Astrocyte of the spinal cord (primary cell): ENCODE measurements at places on chromosomes 7 and 10.

- DNase-seq = no peak
These were observed 89.6 kb upstream of the ZNF804B start for GRCh38 chr7:88669913-88670312.

- DNase-seq = no peak
These were observed 16.0 kb downstream of the FZD1 start for GRCh38 chr7:91280185-91280584.

- peak; percentile 68 for DNase-seq
These were observed 80.7 kb upstream of the CXCL12 start for GRCh38 chr10:44465401-44466115.

- DNase-seq = peak; percentile 53
These were observed 487.7 kb downstream of the TYW1 start for GRCh38 chr7:67484244-67484751.

DNA sequence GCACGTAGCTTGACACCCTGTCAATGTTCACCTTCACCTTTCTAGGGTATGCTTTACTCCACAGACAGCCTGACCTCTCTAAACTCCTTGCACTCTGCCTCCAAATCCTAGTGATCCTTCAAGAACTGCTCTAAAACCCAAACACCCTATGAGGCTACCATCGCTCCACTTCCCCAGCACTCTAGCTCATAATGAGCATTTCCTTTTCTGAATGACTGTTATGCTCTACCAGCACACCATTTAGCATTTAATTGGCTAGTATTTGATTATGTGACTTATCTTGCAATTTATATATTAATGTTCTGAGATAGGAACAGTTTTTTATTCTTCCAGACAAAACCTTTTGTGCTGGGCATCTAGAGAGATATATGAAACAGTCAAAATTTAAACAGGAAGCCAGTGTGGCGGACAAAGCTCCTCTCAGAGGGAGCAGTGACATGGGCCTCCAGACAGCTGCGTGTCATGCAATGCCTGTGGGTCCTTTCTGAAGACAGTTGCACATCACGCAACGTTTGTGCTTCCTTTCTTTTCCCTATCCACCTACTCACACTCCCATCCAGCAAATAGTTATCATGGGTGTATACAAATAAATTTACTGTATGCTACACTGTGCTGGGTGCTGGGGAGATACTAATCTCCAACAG, 86.3 kb downstream of the ALOX5 start:
- no peak for DNase-seq

DNA sequence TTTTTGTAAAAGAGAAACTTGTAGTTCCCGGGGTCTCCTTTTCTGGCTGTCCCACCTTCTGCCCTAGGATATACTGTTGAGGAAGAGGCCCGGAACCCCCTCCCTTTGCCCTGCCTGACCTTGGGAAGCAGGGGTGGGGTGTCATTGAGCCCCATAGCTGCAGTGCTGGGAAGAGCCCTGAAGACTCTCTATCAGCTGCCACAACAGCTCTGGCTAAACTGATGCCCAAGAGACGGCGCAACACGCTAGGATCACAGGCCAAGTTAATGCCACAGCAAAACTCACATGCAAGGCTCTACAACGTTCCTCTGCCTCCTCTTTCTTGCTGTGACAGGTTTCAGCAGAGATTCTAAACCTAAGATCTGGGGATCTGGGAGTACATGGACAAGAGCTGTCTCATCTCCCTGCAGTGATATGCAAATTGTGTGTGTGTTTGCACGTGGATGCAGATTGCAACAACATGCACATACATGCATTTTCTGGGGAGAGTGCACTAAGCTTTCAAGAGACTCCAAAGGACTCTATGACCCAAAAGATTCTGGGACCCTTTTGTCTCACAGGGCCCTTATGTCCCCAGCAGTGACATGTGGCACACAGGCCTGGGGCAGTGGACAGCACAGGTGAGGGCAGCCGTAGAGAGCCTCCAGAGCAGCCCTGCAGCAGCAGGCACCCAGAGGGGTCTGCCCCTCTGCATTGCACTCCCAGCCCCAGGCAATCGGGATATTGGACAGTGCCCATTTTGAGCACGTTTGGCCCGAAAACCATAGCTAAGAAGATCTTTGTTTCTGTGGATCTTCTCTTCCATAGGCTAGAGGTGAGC, 2.5 kb downstream of the RASSF4 start:
- no peak for DNase-seq

- no peak for DNase-seq
These were observed 2.1 kb downstream of the RET start for GRCh38 chr10:43078986-43079273.

DNA sequence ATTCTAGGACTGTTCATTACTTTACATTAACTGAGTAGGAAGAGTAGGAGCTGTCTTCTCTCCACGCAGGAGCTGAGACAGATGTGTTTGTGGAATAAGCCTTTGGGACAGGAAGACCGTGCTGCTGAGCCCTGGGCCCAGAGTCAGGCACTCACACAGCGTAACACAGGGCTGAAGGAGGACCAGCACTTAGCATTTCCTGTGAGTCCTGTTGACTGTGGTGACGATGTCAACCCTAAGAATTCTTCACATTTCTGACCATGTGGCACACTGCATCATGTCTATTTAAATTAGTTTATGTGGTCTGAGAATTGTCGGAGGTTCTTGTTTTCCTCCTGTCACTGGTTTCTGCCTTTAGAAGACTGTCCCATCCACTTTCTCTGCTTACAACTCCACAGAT, 117.2 kb downstream of the PIP4K2A start:
- peak; percentile 44 for DNase-seq

GRCh38 chr7:142240546-142240945, 17.3 kb downstream of the PRSS58 start:
- DNase-seq = no peak

GRCh38 chr7:47073284-47073683, 508.6 kb downstream of the TNS3 start:
- DNase-seq = no peak
